Activated naive CD4-positive, alpha-beta T cell treated with anti-CD3 and anti-CD28 coated beads, Interleukin-2, amount 50 U/mL, for 72 hours (primary cell): ENCODE measurements at places on chromosomes 13 and 19. TPM values are rescaled to one million over a fixed set of nuclear protein-coding genes. Genes with fewer than 3 reads are reported as not detected.

The DZIP1 gene
- total RNA-seq: 0.29 TPM

The SMIM7 gene
- 45.8 TPM for total RNA-seq

DNA sequence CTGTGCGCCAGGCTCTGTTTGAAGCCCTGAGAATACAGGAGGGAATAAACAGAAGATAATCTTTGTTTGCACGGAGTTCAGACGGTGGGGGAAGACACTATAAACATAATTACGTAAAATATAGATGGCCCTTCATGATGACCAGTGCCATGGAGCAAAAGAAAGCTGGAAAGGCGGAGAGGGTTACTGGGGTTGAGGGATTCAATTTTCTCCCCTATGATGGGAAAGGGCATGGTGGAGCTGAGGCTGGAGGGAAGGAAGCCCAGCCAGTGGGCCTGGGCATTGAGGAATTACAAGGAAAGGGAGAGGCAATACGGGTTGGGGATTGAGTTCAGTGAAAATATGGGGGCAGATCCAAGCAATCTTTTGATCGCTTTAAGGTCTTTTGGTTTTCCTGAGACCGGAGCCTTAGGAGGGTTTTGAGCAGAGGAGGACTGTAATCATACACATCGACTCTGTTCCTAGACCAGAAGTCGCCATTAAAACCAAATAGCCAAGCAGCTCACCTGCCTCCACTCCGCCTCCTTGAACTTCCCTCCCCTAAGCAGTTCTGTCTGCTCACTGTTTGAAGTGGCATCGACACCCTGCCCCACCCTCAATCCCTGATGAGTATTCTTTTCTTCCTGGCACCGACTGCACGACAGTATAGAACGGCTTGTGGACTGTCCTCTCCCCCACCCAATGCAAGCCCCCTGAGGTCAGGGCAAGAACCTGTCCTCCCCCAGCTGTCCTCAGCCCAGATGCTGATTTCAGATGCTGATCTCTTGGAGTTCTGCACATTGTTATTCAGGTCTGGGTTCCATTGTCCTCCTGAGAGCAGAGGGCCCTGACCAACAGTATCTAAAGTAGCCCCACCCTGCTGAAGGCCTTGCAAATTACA, 813 bp upstream of the ZNF296 start:
- DNase-seq: no peak

- no peak for DNase-seq
These were observed 5.2 kb downstream of the GARRE1 start for GRCh38 chr19:34259367-34260095.

The TINCR gene
- total RNA-seq: 0.82 TPM

DNA sequence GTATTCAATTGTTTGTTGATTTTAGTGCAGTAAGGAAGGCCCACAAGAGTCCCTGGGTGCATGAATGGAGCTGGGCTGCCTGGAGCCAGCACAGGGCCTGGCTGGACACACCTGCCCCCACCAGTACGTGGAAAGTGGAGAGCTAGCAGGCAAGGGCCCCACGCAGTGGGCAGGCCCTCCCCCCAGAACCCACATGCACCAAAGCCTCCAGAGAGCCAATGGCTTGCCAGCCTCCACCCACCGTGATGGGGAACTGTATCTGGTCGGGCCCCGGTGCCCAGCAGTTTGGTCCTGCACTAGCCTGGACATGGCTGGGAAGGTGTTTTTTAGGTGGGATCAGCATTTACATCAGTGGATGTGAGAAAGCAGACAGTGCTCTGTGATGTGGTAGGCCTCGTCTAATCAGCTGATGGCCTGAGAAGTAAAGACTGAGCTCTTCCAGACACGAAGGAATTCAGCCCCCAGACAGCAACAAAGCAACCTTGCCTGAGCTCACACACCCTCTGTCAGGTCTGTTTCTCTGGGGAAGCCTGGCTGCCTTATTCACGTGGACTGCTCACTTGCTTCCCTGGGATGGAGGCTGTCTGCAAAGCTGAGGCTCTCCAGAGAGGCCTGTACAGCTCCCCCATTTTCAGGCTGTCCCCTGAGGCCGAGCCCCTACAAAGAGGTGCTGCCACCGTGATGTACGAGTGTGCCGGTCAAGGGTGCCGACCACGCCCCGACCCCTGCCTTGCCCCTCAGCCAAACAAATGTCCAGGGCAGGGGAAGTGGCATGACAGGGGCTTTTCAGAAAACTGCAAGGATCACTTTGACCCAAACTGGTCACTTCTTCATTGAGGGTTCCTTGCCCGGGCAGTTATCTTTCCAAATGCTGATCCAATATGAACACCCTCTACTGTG, 27.5 kb downstream of the RAB20 start:
- no peak for DNase-seq

The NFIC gene
- total RNA-seq: 23.1 TPM

The ZNF491 gene
- 2.2 TPM for total RNA-seq
